ENCODE measurements at places on chromosomes 2 and 18.
A peak's percentile ranks its signal among the peaks of the same experiment; 100 is the strongest.

DNA sequence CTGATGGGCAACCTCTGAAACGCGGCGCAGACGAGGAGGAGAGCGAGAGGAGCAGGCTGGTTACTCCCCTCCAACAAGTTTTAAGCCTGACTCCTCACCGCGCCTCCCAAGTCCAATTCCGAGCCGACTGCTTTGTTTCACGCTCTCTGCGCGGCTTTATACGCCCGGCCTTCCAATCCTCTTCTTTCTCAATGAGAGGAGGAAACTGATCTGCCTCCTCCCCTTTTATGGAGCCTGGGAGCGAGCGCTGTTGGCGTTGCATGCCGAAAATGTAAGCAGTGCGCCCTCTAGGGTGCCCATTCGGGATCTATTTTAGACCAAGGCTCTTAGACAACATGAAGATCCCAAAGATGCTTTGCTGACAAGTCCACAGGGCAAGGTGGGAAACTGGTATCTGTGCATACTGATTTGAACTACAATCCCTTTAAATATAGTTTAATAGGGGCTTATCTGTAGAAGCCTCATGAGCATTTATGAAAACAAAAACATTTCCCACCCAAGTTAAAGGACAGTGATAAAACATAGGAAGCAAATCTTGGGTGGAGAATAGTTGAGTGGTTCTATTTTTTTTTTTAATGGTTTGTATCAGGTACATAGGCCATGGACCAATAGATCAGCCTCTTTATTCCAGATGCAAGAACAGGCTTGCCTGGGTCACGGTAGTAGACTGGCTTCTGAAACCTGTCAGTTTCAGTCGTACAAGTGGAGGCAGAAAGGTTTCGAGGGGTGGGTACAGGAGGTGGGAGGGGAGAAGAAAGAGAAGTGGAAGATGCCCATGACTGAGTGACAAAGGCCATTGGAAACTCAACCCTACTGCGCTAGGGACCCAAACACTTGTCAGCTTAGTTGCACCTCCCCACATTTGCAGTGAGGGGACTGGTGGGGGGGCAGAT is at the start of gene RND3:
Gene RND3 (minus strand): TSS at position 131 of the 893 bp plus-strand sequence. CDS start 250 bp downstream, outside the sequence.
- peak; percentile 94 for DNase-seq

DNA sequence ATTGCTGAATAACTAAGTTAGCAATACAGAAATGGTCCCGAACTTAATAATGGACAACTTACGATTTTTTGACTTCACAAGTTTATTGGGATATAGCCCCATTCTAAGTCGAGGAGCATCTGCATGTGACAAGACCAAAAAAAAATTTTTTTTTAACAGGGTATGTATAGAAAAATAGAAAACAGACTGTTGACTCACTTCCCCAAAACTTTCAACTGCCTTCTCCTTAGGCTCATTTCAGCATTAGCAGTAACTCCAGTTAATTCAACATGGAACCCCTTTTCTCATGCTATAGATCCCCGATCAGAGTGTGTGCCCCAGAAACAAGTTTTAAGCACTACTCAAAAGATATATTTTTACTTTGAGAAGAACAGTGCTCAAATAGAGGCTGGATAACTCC is 5.4 kb downstream of the CD302 start:
- no peak for DNase-seq

- no peak for DNase-seq
Measured at GRCh38 chr2:173884025-173884802, 81.0 kb downstream of the SP3 start.

GRCh38 chr2:135960150-135960549 is 25.3 kb downstream of the DARS1 start:
- no peak for DNase-seq
